ENCODE measurements at places on chromosomes 7 and 10. TPM values are rescaled to one million over a fixed set of nuclear protein-coding genes. Genes with fewer than 3 reads are reported as not detected.

The ACBD7 gene
- 8.2 TPM for total RNA-seq

The AKR1C1 gene
- total RNA-seq, result 1,313 TPM

The NUTM2E gene
- 0.70 TPM for total RNA-seq

The UPK3B gene
- 16.8 TPM for total RNA-seq

The KBTBD2 gene
- total RNA-seq, result 56.7 TPM

DNA sequence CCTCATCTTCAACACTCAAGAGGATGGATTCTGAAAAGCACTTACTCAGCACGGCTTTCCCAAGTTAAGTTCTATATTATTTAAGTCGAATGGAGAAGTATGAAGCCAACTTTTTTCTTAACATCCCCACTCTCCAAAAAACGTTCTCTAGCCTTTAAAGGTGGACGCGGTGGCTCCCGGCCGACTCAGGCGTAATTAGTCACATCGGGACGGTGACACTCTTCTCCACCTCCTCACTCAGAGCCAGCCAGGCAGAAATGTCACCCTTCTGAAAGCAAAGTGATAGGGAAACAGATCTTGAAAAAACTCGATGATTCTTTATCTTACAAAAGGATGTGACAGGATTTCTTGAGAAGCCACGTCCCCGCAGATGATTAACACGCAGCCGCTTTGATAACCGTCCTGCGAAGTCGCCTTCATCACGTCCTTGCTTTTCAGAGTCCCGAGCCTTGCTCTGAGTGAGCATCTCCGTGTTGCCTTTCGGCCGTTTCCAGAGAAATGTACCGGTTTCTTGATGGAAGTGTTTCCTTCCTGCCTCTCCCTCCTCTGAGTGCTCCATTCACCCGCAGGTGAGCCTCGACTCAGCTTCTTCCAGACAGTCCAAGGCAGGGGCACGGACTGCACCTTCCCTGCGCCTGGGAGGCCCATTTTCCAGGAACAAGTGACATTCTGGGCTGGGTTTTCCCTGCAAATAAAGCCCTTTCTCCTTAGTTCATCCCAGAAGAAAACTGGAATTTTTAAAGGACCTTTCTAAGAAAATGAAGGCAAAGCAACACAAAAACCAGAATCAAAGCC is 314.8 kb downstream of the DNAJB6 start:
- H3K4me3 ChIP-seq, result no peak overlapping the region
- DNase-seq, result no peak
- no peaks in the 10 kb centered on the region for H3K4me1 ChIP-seq
- H3K36me3 ChIP-seq, result no peaks in the 10 kb centered on the region

- H3K27me3 ChIP-seq, result no peaks in the 10 kb centered on the region
- H3K36me3 ChIP-seq, result no peaks in the 10 kb centered on the region
- no peak overlapping the region for H3K27ac ChIP-seq
- DNase-seq, result peak; percentile 18
Observed at GRCh38 chr10:13891128-13892000, 304.6 kb downstream of the PRPF18 start.

DNA sequence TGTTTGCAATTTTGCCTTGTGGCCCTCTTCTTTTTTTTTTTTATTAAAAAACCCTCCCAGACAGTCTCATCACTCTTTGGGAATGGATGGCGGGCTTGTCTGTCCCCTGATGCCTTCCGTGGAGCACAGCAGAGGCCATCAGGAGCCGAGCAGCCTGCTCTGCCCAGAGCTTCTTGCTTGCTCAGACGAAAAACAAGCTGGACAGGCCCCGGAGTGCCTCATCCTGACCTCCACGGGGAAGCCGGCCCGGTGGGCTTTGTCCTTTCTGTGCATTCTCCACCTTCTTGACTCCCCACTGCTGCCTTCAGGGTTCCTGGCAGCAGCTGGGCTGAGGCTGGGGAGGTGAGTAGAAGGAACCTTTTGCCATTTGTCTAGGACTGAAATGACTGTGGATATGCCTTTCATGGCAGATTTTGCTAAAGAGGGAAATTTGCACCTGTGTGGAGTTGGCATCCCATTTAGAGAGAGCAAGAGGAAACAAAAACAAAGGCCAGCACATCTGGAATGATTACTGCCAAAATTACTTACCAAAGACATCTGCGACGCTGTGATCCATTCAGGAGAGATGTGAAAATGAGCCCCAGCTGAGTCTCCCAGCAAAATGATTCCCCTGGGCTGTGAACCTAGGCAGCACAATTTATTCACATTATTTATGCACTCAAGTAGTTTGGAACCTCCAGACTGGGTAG is 108.3 kb downstream of the AOAH start:
- no peak overlapping the region for H3K4me3 ChIP-seq
- peaks cover 96% of the 10 kb centered on the region for H3K27me3 ChIP-seq
- no peak for DNase-seq
- H3K36me3 ChIP-seq, result no peaks in the 10 kb centered on the region
- H3K4me1 ChIP-seq, result no peaks in the 10 kb centered on the region

DNA sequence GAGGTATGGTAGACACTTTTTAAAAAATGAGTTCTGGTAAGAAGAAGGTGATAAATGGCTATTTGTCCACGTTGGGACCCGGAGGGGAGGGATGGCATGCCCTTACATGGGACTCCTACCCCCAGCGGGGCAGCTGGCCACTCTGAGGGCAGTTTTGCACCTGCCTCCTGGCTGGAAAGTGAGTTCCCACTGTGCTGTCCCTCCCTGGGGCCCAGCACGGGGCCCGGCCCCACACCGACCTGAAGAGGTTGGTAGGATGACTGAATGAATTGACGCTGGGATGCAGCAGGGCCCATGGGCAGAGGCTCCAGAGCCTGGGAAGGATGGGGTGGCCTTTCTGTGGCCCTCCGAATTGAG is 601 bp upstream of the AEBP1 start:
- H3K36me3 ChIP-seq, result no peaks in the 10 kb centered on the region
- H3K4me3 ChIP-seq, result no peak overlapping the region
- no peaks in the 10 kb centered on the region for H3K27me3 ChIP-seq
- H3K4me1 ChIP-seq, result 0 out of 2 replicates have a peak, but pooled peaks cover 7% of the 10 kb centered on the region
- H3K27ac ChIP-seq, result no peak overlapping the region

DNA sequence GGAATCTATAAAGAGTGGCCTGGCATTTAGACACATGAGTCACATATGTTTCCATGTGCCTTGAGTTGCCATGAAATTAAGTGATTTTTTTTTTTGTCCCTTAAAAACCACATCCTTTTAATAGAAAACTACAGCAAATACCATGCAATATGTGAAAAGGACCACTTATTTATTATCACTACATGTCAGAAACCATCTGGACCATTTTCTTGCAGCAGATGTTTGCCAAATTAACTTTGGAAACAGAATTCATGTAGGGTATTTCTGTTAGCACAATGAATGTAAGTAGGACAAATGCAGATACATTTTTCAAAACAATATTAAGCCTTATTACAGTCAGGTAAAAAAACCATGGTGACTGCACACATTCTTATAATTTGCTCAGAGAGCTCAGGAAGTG is 230.6 kb downstream of the REEP3 start:
- no peaks in the 10 kb centered on the region for H3K4me1 ChIP-seq
- H3K27me3 ChIP-seq, result no peaks in the 10 kb centered on the region
- DNase-seq, result no peak

DNA sequence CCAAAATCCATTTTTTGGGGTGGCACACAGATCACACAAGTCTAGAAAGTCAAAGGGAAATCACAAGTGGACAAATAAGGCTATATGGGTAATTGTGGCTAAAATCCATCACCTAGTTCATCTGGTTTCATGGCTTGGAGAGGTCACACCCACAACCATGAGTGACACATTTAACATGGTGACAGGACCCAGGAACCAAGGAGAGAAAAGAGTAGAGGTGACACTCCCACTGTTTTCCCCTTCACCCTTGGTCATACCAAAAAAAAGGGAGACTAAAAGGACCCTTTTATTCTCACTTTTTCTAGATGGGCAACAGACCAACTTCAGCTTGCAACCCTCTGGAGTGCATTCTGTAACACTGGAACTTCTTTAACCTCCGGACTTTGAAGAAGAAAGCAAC is 46.2 kb upstream of the ZNF107 start:
- H3K36me3 ChIP-seq, result no peaks in the 10 kb centered on the region
- no peaks in the 10 kb centered on the region for H3K4me1 ChIP-seq
- no peak for DNase-seq
- no peaks in the 10 kb centered on the region for H3K27me3 ChIP-seq
- H3K27ac ChIP-seq, result no peak overlapping the region

- peaks cover 98% of the 10 kb centered on the region for H3K4me1 ChIP-seq
- peak overlapping the region; percentile 16 for H3K4me3 ChIP-seq
- DNase-seq, result no peak
- H3K27ac ChIP-seq, result peak overlapping the region; percentile 99
Observed at GRCh38 chr10:80506836-80507487, 30.7 kb upstream of the SH2D4B start.

DNA sequence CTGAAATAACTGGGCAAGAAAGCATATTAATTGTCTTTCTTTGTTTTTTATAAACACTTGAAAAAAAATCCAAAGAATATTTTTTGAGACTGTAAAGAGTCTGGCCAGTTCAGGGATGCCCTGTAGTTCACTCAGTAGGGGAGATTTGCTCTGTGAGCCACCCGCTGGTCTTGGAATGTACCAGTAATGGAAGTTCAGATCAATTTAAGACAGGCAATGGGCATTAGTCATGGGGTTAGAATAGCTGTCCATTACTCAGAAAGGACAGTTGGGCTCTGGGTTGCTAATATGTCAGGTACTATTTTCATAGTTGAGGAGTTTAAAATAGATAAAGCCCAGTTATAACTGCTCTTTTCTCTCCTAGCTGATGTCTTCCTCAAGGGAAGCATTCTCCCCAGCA is 38.7 kb downstream of the A1CF start:
- H3K4me3 ChIP-seq, result no peak overlapping the region
- DNase-seq, result no peak
- no peaks in the 10 kb centered on the region for H3K27me3 ChIP-seq
- H3K4me1 ChIP-seq, result peaks cover 10% of the 10 kb centered on the region
- H3K27ac ChIP-seq, result no peak overlapping the region
- H3K36me3 ChIP-seq, result no peaks in the 10 kb centered on the region

- H3K27ac ChIP-seq, result peak overlapping the region; percentile 62
- DNase-seq, result peak; percentile 56
- peaks cover 17% of the 10 kb centered on the region for H3K27me3 ChIP-seq
- peaks cover 52% of the 10 kb centered on the region for H3K4me1 ChIP-seq
Observed at GRCh38 chr7:101164071-101164840, 1.1 kb downstream of the VGF start.

DNA sequence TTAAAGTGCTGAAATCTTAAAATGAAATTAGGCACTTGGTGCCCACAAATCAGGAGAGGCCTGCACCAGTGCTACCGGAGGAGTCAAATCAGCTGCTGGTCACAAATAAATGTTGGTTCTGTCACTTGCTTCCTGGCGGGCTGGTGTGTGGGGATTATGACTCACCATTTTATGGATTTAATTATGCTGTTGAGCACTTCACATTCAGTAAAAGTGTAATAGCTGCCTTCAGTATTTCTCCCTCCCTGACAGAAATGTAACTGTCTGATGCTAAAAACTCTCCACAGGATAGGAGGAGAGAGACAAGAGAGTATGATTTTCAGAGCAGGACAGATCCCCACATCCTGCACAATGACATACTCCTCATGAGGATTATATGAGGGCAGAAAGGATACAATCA is 186.0 kb downstream of the JAZF1 start:
- no peak overlapping the region for H3K27ac ChIP-seq
- H3K4me3 ChIP-seq, result no peak overlapping the region
- H3K36me3 ChIP-seq, result no peaks in the 10 kb centered on the region
- no peaks in the 10 kb centered on the region for H3K4me1 ChIP-seq
- DNase-seq, result no peak

- H3K27ac ChIP-seq, result no peak overlapping the region
- H3K4me1 ChIP-seq, result no peaks in the 10 kb centered on the region
- H3K27me3 ChIP-seq, result no peaks in the 10 kb centered on the region
- H3K36me3 ChIP-seq, result no peaks in the 10 kb centered on the region
Observed at GRCh38 chr7:148854983-148855382, 29.1 kb downstream of the EZH2 start.

- peak overlapping the region; percentile 66 for H3K4me3 ChIP-seq
- no peak overlapping the region for H3K27ac ChIP-seq
- H3K27me3 ChIP-seq, result no peaks in the 10 kb centered on the region
- H3K4me1 ChIP-seq, result peaks cover 24% of the 10 kb centered on the region
- H3K36me3 ChIP-seq, result peaks cover 19% of the 10 kb centered on the region
- no peak for DNase-seq
Observed at GRCh38 chr7:99617192-99617781, 541 bp downstream of the ZSCAN25 start.

- H3K4me3 ChIP-seq, result no peak overlapping the region
- no peak overlapping the region for H3K27ac ChIP-seq
- no peaks in the 10 kb centered on the region for H3K4me1 ChIP-seq
- no peak for DNase-seq
- H3K27me3 ChIP-seq, result no peaks in the 10 kb centered on the region
- H3K36me3 ChIP-seq, result no peaks in the 10 kb centered on the region
Observed at GRCh38 chr7:87624628-87625027, 3.6 kb upstream of the RUNDC3B start.

GRCh38 chr7:94893661-94894060 is 13.7 kb upstream of the PPP1R9A start:
- no peak overlapping the region for H3K27ac ChIP-seq
- H3K4me1 ChIP-seq, result no peaks in the 10 kb centered on the region
- no peaks in the 10 kb centered on the region for H3K36me3 ChIP-seq
- H3K4me3 ChIP-seq, result no peak overlapping the region
- H3K27me3 ChIP-seq, result no peaks in the 10 kb centered on the region

DNA sequence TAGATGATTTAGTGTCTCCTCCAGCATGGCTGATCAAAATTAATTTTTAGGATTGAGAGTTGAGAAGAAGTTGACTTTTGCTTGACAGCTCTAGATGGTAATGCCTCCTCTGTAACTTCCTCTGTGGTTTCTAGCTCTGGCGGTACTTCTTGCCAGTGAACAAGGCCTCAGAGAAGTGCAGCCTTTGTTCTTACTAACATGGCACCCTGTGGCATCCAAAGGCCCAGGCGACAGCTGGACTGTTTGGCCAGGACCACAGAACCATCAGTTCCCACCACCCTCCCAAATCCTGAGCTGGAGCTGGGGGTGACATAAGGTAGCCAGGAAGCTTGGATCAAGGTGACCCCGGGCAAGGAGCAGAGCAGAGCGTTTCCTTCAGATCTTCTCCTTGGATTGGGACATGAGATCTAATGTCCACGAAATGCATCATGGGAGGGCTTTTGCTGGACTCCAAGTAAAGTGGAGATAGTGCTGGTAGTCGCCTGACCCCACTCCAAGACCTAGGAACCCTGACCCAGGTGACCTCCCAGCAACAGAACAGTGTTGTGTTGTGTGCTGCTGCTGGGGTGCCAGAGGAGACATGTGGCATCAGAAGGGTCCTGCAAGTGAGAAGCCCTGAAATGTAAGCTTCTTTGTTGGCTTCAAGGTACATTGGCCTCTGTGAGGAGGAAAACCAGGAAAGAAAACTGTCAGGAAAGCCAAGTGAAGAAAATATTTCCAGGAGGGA is 41.8 kb downstream of the APBB1IP start:
- H3K36me3 ChIP-seq, result no peaks in the 10 kb centered on the region
- no peaks in the 10 kb centered on the region for H3K4me1 ChIP-seq
- no peak overlapping the region for H3K4me3 ChIP-seq
- DNase-seq, result no peak
- no peak overlapping the region for H3K27ac ChIP-seq
